ENCODE measurements at places on chromosomes 11 and 22. TPM values are rescaled to one million over a fixed set of nuclear protein-coding genes. Genes with fewer than 3 reads are reported as not detected.

DNA sequence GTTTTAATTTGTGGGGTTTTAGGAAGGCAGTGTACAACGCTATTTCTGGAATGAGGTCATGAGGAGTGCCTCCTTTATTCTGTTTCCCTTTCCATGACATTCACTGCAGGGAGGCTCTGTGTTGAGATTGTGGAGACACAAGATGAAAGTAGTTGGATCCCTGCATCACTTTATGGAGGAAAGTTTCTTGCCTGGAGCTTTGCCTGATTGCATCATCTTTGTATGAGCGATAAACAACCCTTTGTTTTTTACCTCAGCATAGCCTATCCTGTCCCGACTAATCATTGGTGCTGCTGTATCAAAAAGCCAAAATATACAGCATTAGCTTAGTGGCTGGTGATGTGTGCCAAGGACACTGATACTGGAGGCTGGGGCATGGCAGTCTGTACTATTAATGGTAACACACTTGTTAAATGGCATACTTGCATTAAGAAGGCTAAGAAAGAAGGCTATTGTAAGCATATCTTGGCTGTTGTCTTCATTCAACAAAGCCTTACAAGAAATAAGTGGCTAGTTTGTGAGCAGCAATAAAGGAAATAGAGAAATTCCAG, 31.2 kb upstream of the SLC5A4 start:
- no peak for DNase-seq

- no peak for DNase-seq
These were observed 630.4 kb downstream of the OPCML start for GRCh38 chr11:132901638-132902471.

DNA sequence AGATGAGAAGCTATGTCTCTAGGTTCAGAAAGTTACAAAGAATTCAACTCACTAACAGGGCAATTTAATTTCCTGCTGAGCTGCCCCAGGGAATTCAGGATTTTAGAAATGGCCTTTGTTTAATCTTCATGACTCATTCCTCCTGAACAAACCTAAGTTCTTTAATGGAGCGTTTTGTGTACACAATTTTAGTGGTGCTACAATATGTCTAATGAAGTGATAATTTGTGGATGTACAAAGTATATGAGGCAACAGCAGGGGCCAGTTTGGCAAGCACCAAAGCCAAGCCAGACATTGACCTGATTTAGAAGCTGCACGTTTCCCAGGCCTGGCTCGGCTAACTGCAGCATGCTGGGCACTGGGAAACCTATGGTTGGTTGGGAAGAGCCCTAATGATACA, 34.4 kb upstream of the HEPHL1 start:
- peak; percentile 25 for DNase-seq

- no peak for DNase-seq
These were observed 14.8 kb downstream of the ALG12 start for GRCh38 chr22:49903322-49904039.

DNA sequence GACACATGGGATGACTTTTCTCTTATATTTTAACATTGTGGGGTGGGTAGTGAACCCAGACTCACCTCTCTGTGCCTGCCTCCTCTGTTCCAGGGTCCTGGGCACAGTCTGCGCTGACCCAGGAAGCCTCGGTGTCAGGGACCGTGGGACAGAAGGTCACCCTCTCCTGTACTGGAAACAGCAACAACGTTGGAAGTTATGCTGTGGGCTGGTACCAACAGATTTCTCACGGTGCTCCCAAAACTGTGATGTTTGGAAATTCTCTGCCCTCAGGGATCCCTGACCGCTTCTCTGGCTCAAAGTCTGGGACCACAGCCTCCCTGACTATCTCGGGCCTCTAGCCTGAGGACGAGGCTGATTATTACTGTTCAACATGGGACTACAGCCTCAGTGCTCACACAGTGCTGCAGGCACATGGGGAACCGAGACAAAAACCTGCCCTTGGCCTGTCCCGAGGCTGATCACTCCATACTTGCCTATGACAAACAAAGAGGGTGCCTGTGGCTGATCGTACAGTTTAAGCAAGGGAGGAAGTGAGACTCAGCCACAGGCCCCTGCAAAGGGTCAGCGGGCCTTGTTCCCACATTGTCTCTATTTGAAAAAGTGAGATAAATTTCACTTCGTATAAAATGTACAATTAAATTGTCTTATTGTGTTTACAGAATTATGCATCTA, 43.7 kb upstream of the TOP3B start:
- DNase-seq = no peak

DNA sequence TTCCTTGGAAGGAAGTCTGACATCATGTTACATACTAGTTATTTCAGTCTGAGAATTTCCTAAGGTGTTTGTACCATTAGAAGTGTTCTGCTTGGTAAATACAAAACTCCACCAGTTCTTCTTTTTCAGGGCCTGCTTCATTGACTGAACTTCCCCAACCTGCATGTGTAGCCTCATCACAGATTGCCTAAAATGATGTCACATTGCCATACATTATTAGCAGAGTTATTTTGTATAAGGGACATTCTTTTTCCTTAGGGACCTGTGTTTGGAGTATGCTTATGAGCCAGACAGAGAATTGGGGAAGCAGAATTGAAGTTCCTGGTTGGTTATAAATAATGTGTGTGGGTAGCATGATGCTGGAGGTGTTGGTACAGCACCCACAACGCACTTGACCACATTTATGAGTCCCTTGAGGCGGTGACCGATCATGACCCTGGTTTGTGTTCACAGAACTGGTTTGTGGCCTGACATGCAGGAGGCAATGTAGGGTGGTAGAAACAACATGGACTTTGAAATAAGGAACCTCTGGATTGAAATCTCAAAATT, 16.4 kb upstream of the MMP7 start:
- DNase-seq = no peak

DNA sequence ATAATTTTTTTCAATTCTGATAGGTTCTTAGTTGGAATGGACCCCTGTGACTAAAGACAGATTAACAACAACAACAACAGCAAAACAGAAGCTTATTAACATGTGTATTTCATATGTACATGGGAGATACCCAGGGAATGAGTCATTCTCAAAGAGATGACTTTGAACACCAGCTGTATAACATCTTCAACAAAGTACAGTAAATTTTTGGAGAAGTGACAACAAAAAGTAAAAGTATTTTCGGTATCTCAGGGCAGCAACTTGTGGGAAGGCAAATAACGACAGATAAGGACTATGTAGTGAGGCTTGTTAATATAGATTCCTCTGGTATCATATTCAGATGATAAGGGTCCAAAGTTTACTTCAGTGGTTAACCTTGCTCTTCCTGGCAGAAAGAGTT, 573.4 kb upstream of the RAG2 start:
- no peak for DNase-seq

DNA sequence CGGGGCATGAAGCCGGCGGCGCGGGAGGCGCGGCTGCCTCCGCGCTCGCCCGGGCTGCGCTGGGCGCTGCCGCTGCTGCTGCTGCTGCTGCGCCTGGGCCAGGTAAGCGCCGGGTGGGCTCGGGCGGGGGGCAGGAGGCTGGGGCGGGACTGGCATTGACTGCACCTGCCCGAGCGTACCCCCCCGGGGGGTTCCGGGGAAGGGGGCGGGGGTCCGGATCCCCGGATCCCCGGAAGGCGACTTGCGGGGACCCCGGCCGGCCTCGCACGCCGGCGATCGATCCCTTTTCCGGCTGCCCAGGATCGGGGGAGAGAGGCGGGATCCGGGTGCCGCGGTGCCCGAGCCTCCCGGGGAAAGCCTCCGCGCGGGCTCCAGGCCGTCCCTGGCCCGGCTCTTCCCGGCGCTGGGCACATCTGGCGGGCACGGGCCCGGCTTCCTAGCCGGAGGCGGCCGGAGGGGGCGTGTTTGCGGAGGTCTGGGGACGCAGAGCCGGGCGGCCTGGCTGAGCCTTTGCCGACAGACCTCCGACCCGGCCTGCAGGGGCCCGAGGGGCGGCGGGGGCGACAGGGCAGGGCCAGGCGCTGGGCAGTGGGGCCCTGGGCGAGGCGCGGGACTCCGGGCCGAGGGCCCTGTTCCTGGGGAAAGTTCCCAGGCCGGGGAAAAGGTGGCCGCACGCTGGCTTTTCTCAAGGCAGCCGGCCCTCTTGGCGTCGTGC, 705 bp downstream of the PTPRJ start:
- DNase-seq = no peak

GRCh38 chr22:37178350-37179125, 9.5 kb downstream of the C1QTNF6 start:
- DNase-seq = no peak

SCGB1C1 gene
- not detected for total RNA-seq

GRCh38 chr11:8100605-8101004, 19.6 kb downstream of the TUB start:
- no peak for DNase-seq

IFTAP gene
- 20.1 TPM for total RNA-seq

DNA sequence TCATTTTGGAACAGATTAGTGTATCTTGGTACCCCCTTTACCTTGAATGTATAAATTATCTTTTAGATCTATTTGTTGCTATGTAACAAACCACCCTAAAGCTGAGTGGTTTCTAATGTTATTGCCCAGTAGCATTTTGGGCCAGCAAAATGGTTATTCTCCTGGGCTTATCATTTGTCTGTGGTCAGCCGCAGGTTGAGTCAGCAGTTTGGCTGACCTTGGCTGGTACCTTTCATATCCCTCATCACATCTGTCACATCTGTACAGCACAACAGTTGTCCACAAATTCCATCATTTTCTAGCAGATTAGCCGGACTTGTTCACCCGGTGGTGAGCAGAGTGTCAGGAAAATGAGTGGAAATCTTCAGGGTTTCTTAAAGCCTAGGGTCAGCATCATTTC, 588.5 kb upstream of the ARHGAP42 start:
- DNase-seq = no peak

DNA sequence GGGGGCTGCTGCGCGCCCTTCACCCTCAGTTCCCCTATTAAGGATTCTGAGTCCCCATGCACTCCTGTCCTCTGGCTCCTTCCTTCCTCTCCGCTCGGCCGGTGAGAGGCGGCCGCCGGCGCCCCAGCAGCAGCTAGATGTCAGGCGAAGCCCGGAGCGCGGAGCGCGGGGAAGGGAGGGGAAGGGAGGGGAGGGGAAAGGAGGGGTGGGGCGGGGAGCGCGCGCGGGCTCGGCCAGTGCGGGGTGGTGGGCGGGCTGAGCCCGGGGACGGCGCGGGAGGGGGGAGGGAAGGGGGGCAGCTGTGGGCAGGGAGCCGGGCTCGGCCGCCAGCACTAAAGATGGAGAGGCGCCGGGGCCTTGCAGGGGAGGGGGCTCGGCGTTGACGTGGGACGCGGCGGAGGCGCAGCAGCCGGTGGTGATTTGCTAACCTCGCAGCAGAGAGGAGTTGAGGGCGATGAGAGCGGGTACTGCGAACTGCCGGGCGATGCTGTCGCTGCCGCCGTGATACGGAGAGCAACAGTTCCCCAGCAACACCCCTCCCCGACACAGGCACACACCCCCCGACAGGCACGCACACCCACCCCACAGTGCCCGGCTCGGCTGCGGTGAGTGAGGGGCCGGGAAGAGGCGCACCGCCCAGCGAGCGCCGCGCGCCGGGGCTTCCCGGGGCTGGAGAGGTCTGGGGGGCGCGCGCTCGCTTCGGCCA, at the start of gene ZBTB16:
Gene ZBTB16, plus strand, starts transcription at position 434 of the 706 bp plus-strand sequence. CDS start 3,590 bp downstream, outside the sequence.
- no peak for DNase-seq

POTEH gene
- not detected for total RNA-seq

ZNF280B gene
- total RNA-seq = 4.0 TPM

DNA sequence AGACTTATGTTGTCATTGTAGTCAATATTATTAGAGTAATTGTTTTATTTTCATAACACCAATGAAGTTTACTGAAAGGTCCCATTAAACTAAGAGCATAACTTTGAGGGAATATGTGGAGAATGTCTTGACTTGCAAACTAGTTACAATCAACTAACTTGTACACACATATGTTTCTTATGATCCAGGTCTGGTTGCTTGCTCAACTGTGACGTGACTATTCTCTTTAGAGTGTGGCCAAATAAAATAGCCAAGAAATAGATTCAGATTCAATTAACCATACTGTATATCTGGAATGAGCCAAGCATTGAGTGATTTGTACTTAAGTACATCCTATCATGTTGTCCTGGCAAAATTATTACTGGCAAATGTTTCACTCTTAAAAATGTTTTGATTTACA, 101.7 kb downstream of the METTL15 start:
- DNase-seq = no peak

- no peak for DNase-seq
These were observed 9.4 kb upstream of the GLYAT start for GRCh38 chr11:58741127-58741526.

DNA sequence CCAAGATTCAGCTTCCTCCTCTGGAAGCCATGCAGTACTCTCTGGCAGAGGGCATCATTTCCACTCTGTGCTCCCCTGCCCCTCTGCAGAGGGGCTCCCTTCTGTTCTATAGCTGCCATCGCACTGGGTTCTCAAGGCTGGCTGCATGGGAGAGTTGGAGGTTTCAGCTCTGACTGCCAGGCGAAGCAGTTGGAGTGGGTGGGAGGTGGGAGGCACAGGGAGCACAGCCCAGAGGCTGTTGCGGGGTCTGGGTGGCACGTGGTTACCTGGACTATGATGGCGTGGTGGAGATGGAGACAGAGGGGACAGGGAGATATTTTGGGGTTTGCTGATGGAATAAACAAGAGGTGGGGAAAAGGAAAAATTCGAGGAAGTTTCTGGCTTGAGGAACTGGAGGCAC, 4.8 kb downstream of the PMM1 start:
- no peak for DNase-seq

DNA sequence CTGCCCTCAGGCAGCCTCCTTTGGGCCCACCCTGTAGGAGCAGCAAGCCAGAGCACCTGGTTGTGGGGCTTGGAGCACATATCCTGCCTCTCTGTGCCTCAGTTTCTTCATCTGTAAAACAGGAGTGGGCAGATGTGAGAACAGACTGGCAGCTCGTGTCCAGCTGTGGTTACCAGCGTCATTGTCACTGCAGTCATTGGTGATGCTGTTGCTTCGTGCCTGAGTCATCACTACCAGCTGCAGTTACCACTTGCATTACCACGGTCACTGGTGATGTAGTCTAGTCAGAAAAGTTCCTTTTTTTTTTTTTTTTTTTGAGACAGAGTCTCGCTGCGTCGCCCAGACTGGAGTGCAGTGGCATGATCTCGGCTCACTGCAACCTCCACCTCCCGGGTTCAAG, 20.4 kb downstream of the RSPH14 start:
- no peak for DNase-seq

DNA sequence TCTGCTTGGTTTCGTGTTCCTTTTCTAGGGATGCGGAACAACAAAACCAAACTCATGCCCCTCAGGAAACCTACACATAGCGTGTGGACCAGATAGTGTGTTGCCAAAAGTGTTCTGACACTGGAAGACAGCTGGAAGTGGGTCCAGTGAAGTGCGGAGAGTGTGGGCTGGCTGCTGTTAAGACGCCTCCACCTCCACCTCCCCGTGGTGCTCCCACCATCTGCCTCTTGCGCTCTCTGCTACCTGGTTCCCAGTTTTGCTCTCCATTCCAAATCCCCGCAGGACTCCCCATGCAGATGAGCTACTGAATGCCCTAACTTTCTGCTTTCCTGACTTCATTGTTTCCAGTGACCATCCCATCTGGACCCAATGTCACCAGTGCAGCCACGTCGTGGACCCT, 51.8 kb downstream of the NCAPD3 start:
- no peak for DNase-seq

SSTR3 gene
- not detected for total RNA-seq

GRCh38 chr11:83120327-83120726, 36.6 kb upstream of the PCF11 start:
- peak; percentile 19 for DNase-seq
